ENCODE measurements at places on chromosomes 7 and 10.

GRCh38 chr10:69673521-69673920 is 43.5 kb downstream of the FAM241B start:
- no peaks in the 10 kb centered on the region for H3K27me3 ChIP-seq
- no peak overlapping the region for H3K27ac ChIP-seq
- no peak for DNase-seq
- H3K4me3 ChIP-seq = no peak overlapping the region
- no peaks in the 10 kb centered on the region for H3K36me3 ChIP-seq

DNA sequence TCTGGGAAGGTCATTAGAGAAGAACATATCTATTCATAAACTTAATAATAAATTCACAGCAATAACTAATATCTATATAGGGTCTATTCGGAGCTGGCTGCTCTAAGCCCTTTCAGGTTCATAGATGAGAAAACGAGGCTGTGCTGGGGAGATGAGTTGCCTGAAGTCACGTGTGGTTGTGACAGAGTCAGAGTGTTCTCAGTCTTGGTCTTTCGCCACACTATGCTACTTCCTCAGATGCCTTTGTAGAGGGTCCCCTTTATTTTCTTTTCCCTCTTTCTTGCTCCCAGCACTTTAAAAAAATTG is 43.7 kb upstream of the FAM180A start:
- no peak overlapping the region for H3K4me3 ChIP-seq
- DNase-seq = no peak
- H3K36me3 ChIP-seq = no peaks in the 10 kb centered on the region
- no peak overlapping the region for H3K27ac ChIP-seq
- H3K27me3 ChIP-seq = no peaks in the 10 kb centered on the region

DNA sequence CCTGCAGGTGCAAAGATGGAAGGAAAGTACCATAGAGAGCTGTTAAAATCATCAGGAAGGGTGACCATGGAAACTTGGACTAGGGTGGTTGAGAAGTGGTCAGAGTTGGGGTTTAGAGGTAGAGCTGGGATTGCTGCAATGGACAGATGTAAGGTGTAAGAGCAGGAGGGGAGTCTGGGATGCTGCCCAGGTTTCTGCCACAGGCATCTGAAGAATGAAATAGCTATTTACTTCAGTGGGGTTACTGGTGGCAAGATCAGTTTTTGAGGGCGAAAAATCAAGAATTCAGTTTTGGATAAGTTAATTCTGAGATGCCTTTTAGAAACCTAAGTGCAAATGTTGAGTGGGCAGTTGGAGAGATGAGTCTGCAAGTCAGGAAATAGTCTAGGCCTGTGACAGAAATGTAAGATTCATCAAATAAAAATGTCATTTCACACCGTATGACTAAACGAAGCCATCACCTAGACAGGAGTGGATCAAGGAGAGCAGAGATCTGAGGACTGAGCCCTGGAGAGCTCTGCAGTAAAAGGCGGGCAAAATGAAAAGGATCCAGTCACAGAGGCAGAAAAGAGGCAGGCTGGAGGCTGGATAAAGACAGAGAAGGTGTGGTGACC is 22.7 kb upstream of the TOMM7 start:
- no peak overlapping the region for H3K4me3 ChIP-seq
- no peak overlapping the region for H3K27ac ChIP-seq
- H3K4me1 ChIP-seq = no peaks in the 10 kb centered on the region

- DNase-seq = no peak
- no peak overlapping the region for H3K27ac ChIP-seq
- peaks cover 7% of the 10 kb centered on the region for H3K27me3 ChIP-seq
- peak overlapping the region; percentile 61 for H3K4me3 ChIP-seq
- no peaks in the 10 kb centered on the region for H3K36me3 ChIP-seq
Observed at GRCh38 chr10:104638861-104639589, 2.1 kb upstream of the SORCS3 start.

- no peaks in the 10 kb centered on the region for H3K36me3 ChIP-seq
- no peak for DNase-seq
- no peak overlapping the region for H3K4me3 ChIP-seq
- no peak overlapping the region for H3K27ac ChIP-seq
Observed at GRCh38 chr10:47370015-47370767, 13.9 kb downstream of the ZNF488 start.

GRCh38 chr10:33358016-33358415 is 23.5 kb upstream of the NRP1 start:
- no peak overlapping the region for H3K27ac ChIP-seq
- H3K36me3 ChIP-seq = no peaks in the 10 kb centered on the region
- no peaks in the 10 kb centered on the region for H3K4me1 ChIP-seq

DNA sequence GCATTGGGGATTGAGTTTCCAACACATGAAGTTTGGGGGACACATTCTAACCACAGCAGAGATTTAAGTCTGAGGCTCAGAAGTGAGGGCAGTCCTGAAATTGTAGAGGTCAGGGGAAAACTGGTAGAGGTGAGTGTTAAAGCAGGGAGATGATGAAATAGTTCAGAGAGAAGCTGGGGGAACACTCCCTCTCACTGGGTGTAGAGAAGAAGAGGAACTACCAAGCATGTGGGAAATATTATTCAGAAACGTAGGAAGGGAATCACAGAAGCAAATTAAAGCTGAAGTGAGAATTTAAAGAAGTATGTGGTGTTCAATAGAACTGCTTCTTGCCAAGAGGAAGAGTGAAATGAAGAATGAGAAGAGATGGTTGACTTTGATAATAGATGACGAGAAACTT is 121.5 kb upstream of the FAM3C start:
- no peaks in the 10 kb centered on the region for H3K36me3 ChIP-seq
- no peaks in the 10 kb centered on the region for H3K27me3 ChIP-seq
- H3K27ac ChIP-seq = no peak overlapping the region
- no peaks in the 10 kb centered on the region for H3K4me1 ChIP-seq
- no peak overlapping the region for H3K4me3 ChIP-seq

- DNase-seq = no peak
- H3K27ac ChIP-seq = no peak overlapping the region
- H3K4me3 ChIP-seq = no peak overlapping the region
- H3K27me3 ChIP-seq = peaks cover 5% of the 10 kb centered on the region
- H3K36me3 ChIP-seq = no peaks in the 10 kb centered on the region
Observed at GRCh38 chr10:35613597-35614226, 8.6 kb downstream of the GJD4 start.

DNA sequence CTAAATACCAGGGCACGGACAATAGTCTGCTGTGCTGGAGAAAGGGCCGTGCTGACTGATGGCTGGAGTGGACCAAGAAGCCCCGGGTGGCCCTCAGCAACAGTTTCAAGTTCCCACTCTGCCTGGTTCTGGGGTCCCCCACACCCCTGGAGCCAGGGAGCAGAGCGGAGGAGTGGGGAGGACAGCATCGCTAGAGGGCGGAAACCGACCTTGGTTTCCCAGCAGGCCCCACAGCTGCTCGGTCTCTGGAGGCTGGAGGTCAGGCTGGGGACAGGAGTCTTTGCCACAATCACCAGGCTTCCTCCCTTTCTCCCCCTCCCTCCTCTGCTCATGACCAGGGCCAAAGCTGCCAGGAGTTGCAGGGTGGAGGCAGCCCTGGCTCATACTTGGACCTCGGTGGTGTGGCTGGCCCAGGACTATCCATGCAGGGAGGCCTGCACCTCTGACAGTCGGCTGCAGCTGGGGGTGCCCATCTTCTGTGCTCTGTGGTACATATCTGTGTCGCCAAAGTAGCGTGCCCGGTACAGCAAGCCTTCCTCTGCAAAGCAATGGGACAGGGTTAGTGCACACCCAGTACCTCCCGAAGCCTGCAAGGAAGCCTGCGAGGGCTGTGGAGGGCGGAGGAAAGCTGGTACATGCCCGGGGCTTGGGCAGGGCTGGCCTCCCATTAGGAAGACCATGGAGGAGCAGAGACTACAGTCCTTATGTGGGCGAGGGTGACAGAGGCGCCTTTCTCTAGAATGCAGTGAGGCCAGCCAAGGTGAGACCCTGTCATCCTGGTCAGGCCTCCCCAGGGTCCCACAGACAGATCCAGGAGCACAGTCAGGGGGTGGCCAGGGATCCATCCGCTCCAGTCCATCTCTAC is 19.1 kb downstream of the DNAJB12 start:
- H3K27ac ChIP-seq = no peak overlapping the region
- peaks cover 61% of the 10 kb centered on the region for H3K4me1 ChIP-seq
- H3K27me3 ChIP-seq = no peaks in the 10 kb centered on the region
- DNase-seq = peak; percentile 79
- peak overlapping the region; percentile 25 for H3K4me3 ChIP-seq
- H3K36me3 ChIP-seq = peaks cover 2% of the 10 kb centered on the region

- peaks cover 4% of the 10 kb centered on the region for H3K4me1 ChIP-seq
- H3K36me3 ChIP-seq = no peaks in the 10 kb centered on the region
- H3K4me3 ChIP-seq = no peak overlapping the region
- H3K27ac ChIP-seq = no peak overlapping the region
Observed at GRCh38 chr7:51082096-51082840, 234.3 kb downstream of the COBL start.

Measured in common myeloid progenitor, CD34-positive (primary cell).